ENCODE measurements at places on chromosomes 1 and 21.

GRCh38 chr1:59146056-59146455 lies 150.8 kb upstream of the FGGY start:
- no peak for DNase-seq

GRCh38 chr1:234933475-234933874 lies 195.2 kb downstream of the TOMM20 start:
- DNase-seq = no peak

- DNase-seq = peak; percentile 69
Measured at GRCh38 chr1:44652445-44653106, 21.7 kb downstream of the TMEM53 start.

GRCh38 chr21:17495680-17496079 lies 17.2 kb upstream of the CXADR start:
- DNase-seq = no peak

DNA sequence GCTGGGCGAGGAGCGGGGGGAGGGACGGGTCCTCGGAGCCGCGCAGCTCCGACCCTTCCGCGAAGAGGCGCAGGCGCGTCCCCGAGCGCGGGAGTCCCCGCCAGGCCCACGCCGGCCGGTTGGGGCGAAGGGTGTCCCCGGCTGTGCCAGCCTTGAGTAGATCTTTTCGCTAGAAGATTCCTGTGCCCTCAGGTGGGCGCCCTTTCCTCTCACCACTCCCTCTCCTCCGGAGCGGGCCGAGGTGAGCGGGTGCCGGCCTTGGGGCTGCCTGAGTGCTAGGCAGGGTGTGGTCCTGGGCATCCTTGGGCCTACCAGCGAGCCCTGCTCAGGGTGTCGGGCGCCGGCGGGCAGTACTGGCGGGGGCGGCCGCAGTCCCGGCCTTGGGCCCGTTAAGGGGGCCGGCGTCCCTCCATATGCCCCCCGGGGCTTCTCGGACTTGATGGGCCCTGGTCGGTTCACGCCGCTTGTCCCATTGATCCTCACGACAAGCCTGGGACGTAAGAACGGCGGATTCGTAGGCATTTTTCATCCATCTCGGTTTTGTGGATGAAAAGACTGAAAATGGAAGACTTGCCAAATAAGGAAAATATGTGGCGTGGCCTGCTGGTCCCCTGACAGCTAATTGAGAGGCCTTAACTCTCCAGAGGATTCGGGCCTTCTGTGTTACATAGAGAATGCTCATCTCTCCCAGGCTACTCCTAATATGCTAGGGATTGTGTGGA lies 712 bp downstream of the DEGS1 start:
- DNase-seq = peak; percentile 39

- no peak for DNase-seq
Measured at GRCh38 chr21:16457498-16457897, 727.7 kb downstream of the USP25 start.

GRCh38 chr1:91883470-91883869 lies 2.5 kb downstream of the TGFBR3 start:
- DNase-seq = no peak

GRCh38 chr21:45611939-45612664 lies 31.4 kb upstream of the PCBP3 start:
- DNase-seq = no peak

DNA sequence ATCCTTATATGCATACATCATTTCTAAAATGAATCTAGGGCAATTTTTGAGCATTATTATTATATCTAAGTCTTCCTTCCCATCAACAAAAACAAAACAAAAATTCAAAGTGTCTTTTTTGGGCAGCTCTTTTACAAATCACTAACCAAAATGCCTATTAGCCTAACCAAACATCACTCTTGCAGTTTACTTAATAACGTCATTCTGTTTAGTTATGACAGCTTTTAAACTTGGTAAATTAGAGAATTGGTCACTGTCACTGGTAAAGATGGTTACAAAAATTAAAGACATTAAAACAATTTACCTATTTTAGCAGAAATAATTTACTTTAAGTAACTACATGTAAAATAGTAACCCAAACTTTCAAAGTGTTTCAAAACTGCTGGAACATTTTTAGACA lies 2.8 kb downstream of the ARHGAP29 start:
- no peak for DNase-seq

GRCh38 chr1:50346621-50347020 lies 76.6 kb downstream of the DMRTA2 start:
- DNase-seq = no peak

GRCh38 chr21:16619281-16619680 lies 889.5 kb downstream of the USP25 start:
- no peak for DNase-seq

DNA sequence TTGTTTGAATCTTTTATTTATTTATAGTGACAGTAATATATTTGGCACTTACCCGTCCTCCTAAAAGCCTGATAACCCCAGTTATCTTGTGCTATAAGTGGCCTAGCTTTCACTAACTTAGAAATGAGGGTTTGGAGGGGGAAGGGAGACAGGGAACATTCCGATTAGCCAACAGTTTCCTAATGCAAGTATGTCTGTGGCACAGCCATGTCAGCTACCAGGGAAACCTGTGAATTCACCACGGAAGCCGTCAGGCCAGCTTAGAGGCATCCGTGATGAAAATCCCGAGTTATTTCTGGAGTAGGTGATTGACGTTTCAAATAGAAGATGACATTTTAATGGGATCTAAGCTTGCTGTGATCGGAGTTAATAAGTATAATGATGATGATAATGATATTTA lies 39.4 kb upstream of the BCL10 start:
- no peak for DNase-seq

DNA sequence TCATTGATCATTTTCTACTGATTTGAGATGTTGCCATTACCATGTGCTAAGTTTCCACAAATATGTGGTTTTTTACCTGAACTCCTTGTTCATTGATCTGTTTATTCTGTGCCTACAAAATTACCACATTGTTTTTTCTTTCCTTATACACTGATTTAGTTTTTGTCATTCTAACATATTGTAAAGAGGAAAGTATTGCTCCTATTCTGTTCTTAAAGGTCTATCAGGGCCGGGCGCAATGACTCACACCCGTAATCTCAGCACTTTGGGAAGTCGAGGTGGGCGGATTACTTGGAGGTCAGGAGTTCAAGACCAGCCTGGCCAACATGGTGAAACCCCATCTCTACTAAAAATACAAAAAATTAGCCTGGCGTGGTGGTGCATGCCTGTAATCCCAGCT lies 75.1 kb downstream of the CAMTA1 start:
- no peak for DNase-seq

DNA sequence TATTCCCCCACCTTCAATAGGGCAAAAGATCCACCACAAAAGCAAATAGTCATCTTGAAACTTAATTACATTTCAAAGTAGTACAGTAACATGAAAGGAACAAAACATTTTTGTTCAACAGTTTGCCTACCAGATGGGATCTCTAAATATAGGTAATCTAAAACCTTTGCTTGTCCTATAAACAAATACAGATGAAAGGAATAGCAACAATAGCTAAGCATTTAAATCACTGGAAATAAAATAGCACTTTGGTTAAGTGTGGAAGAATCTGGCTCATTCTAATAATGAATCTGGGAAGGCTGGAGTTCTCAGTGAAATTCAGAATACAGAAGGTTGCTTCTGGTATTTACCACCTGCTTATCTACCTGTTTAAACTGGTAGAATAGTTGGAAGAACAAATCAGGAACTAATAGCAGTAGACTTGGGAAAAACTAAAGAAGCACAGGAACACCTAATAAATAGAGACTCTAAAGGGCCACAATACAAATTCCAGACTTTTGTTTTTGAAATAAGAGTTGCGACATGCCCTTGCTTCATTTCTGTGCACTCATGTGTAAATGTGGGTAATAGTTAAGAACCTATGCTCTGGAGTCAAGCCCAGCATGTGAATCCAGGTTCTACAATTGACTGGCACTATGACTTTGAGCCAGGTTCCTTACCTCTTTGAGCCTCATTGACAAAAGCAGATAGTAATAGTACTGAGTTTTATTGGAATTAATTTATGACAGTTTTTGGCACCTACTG lies 2.3 kb upstream of the LYPLAL1 start:
- no peak for DNase-seq

- no peak for DNase-seq
Measured at GRCh38 chr1:18682375-18682774, 51.7 kb downstream of the PAX7 start.

DNA sequence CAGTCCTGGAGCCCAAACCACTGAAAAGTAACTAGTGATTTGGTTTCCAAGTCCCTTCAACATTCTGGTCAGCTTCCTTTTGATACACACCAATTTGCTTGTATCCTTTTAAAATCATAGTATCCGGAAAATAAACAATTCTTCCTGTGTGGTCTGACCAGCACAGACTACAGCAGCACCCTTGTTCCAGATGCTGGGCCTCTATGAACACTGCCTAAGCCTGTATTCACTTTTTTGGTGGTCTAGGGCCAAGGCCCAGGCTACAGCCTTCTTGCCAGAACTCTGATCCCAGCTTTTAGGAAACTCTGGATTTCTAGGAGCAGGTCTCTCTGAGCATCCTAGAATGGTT lies 801 bp upstream of the DDAH1 start:
- DNase-seq = no peak

DNA sequence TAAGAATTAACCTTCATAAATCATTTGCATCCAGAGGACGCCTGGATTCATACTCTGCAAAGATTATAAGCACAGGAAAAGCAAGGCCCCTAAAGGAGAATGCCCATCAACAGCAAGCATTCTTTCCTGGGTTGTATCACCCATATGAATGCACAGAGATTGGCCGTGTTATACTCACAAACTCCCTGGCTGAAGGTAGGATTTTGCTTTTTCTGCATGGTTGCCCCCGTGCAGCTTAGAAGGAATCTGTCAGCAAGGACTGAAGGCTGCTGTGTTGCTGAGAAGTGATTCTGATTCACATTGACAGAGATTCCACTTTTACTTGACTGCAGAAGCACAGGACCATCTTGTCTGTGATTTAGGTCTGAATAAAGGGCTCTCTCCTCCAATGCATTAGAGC lies 283.0 kb downstream of the LRRIQ3 start:
- DNase-seq = no peak

GRCh38 chr21:45148316-45148990 lies 74.1 kb downstream of the ADARB1 start:
- DNase-seq = no peak

- DNase-seq = no peak
Measured at GRCh38 chr1:19210772-19211549, 895 bp upstream of the UBR4 start.

- no peak for DNase-seq
Measured at GRCh38 chr1:199335496-199335895, 692.0 kb upstream of the NR5A2 start.

GRCh38 chr1:179757933-179758332 lies 14.8 kb downstream of the FAM163A start:
- no peak for DNase-seq

GRCh38 chr1:112735752-112736151 lies 20.6 kb upstream of the PPM1J start:
- DNase-seq = no peak

DNA sequence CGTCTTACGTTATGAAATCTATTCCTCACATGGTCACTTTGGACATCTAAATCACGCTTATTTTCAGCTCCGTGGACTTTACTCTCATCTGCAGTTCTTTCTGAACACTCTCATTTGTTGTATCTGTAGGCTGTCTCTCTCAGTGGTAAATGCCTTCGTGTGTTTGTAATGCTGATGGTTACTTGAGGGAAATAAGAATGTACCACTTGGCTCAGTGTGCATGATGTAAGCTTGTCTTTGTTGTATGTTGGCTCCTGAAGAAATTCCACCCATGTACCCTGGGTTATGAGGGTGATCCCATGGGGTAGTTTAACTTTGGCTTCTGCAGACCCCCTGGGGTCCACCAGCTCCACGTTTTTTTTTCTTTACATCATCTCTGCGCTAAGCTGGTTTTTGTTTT lies 378.4 kb downstream of the SETD4 start:
- no peak for DNase-seq

- DNase-seq = no peak
Measured at GRCh38 chr1:118900643-118901440, 87.3 kb downstream of the TBX15 start.

- DNase-seq = no peak
Measured at GRCh38 chr1:240255922-240256321, 164.2 kb downstream of the FMN2 start.

DNA sequence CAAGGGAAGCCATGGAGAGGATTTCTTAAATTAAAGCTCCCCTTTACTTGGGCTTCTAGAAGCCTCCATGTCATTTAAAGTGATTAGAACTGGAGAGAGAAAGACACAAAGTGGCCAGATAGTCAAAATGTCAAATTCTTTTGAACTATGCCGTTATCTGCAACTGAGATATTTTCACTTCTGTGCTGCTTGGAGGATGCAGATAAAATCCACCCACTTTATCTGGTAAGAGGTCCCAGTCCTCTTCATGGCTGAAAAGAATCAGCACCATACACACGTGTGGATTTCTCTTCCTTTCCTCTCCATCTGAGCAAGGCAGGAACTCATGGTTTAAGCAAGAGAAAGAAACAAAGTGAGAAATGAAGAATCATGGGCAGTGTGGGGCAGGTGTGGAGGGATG lies 276.9 kb upstream of the RUNX1 start:
- no peak for DNase-seq

- DNase-seq = no peak
Measured at GRCh38 chr1:67889466-67889865, 56.2 kb upstream of the GNG12 start.

DNA sequence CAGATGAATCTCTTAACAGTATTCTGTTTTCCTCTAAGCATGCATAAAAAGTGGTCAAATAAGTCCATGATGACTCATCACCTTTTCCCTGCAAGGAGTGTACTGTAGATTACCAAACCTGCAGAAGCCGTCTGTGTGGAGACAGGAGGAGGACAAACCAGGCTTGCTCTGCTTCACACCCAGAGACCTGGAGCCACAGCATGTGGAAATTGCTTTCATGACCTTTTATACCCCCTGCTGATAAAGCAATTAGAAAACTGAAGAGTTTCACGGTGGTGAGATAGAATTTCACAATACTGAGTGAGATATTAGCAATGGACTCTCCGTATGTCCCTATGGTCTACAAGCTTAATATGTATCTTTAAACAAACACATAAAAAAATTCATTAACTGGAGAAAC lies 9.4 kb downstream of the CORT start:
- no peak for DNase-seq

DNA sequence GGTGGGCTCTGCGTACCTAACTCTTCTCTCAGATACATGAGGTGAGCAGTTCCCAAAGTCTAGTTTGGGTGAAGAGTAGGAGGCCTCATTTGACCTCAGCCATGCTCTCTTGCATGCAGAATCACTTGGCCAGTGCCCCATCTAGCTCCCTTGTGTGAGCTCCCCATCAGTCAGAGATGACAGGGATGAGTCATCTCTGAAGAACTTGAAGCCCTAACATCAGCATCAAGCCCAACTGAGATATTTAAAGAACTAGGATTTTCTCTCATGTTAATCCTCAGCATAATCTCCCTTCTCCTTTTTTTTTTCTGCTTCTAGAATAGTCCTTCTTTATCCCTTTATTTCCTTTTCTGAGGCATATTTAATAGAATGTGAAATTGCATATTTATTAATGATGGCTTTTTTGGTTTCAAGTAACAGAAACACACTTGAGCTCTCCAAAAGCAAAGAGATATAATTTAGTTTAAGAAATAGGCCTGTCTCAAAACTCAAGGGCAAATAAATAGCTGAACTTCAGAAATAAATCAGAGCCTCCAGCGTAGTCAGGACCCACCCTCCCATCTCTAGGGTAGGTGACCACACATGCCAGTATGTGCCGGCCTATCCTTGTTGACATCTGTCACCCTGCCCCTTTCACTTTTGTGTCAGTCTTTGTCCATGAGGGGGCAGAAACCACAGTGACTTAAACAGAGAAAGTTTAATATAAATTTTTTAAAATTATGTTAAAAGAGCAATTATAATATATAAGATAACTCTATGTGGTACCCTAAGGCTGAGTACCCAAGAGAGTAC lies 112.3 kb downstream of the TSEN15 start:
- no peak for DNase-seq
